ENCODE measurements at places on chromosomes 5 and 9.

GRCh38 chr9:107548298-107549142 lies 59.0 kb upstream of the KLF4 start:
- DNase-seq = no peak

- no peak for DNase-seq
Measured at GRCh38 chr5:158837908-158838307, 261.8 kb downstream of the EBF1 start.

GRCh38 chr5:84218546-84218945 lies 166.1 kb downstream of the EDIL3 start:
- DNase-seq = no peak

DNA sequence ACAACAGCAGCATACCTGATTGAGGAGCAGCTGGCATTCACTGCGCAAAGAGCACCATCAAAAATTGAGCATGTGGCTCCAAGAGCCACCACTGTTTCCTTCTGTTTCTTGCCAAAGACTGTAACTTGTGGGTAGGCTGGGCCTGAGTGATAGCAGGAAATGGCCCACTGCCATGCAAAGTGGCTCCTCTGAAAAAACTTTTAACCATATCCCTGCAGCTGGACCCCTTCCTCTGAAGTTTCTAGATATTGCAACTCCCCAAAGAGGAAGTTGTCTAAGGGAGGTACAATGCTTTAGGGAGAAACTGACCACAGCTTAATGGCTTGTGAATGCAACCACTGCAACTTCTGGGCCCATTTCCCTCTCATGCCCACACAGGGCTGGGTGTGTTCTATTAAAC lies 355.4 kb upstream of the PDE4D start:
- DNase-seq = no peak

Measured in CD4-positive, alpha-beta T cell treated with Interleukin-15 for 4 hours (primary cell).